OCI-M1 (cell line): ENCODE measurements at places on chromosomes 16 and 17.
A peak's percentile ranks its signal among the peaks of the same experiment; 100 is the strongest.

GRCh38 chr17:27878776-27879562 is 14.2 kb downstream of the LYRM9 start:
- no peak for DNase-seq

- no peak for DNase-seq
Observed at GRCh38 chr17:29461483-29462206, 71.5 kb downstream of the TAOK1 start.

GRCh38 chr16:23999663-24000062 is 163.9 kb downstream of the PRKCB start:
- DNase-seq, result no peak

DNA sequence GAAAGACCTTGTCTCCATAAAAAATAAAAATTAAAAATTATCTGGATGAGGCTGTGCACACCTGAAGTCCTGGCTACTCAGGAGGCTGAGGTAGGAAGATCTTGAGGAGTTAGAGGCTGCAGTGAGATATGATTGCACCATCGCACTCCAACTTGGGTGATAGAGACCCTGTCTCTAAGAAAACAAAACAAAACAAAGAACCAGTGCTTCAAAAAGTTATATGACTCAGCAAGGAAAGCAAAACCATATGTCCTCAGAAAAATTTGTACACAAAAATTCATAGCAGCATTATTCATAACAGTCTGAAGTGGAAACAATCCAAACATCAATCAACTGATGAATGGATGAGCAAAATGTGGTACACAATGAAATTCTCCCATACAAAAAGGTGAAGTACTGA is 48.9 kb downstream of the SLFN5 start:
- no peak for DNase-seq

GRCh38 chr16:5034167-5034523 is 410 bp upstream of the NAGPA start:
- no peak for DNase-seq

GRCh38 chr17:37170881-37171425 is 204.8 kb upstream of the C17orf78 start:
- DNase-seq, result no peak

GRCh38 chr17:1010586-1010985 is 13.7 kb downstream of the TIMM22 start:
- DNase-seq, result no peak

- DNase-seq, result no peak
Observed at GRCh38 chr17:49618028-49618611, 42.4 kb downstream of the NXPH3 start.

- DNase-seq, result no peak
Observed at GRCh38 chr16:57823836-57824235, 21.5 kb upstream of the KIFC3 start.

- DNase-seq, result no peak
Observed at GRCh38 chr16:4087099-4087885, 28.9 kb downstream of the ADCY9 start.

- DNase-seq, result no peak
Observed at GRCh38 chr17:58513267-58513964, 1.0 kb downstream of the MTMR4 start.

DNA sequence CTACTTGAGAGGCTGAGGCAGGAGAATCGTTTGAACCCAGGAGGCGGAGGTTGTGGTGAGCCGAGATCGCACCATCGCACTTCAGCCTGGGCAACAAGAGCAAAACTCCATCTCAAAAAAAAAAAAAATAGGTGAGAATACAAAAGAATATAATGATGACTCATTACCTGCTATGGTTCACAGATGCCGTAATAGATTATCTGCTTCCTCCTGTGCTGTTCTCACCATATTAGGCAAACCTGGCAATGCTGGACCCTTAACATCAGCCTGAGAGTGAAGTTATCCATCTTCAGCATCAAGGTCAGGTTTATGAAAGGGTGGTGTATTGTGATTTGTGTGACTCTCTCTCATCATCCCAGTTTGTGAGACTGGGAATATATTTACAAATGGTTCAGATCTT is 271.3 kb upstream of the CPHXL start:
- no peak for DNase-seq

GRCh38 chr16:31277659-31278260 is 18.0 kb downstream of the ITGAM start:
- no peak for DNase-seq

DNA sequence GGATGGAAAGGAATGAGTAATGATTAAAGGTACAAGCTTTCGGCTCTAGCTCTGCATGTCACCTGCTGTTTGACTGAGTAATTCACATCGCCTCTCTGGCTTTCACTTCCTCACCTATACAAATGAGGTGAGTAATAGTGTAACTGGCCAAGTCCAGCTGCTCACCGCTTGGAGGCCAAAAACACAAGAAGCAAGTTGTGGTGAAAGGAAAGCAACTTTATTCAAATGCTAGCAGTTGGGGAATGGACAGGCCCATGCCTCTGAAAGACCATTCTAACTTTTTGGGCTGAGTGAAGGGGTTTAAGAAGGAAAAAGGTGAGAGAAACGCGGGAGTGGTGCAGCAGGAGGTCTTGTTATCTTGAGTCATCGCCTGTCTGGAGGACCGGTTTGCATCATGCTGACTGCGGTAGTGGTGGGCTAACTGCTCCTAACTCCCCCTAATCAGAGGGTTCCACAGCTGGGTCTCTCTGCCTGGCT is 45.7 kb upstream of the CSNK2A2 start:
- DNase-seq, result peak; percentile 31

DNA sequence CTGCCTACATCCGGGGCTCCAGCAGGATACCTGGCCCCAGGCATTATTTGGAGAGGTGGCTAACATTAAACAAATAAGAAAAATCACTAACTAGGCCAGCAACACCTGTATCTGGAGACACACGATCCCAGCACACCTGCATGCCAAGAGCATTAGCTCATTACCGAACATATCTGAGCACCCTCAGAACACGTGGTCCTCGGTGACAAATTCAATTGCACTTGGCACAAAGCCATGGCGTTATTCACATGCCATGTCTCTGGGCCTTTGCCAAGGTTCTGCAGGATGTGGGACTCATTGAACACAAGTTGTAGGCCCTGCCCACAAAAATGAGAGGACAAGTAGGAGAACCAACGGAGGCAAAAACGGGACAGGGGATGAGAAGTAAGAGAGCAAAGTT is 552.3 kb downstream of the TOX3 start:
- DNase-seq, result no peak

DNA sequence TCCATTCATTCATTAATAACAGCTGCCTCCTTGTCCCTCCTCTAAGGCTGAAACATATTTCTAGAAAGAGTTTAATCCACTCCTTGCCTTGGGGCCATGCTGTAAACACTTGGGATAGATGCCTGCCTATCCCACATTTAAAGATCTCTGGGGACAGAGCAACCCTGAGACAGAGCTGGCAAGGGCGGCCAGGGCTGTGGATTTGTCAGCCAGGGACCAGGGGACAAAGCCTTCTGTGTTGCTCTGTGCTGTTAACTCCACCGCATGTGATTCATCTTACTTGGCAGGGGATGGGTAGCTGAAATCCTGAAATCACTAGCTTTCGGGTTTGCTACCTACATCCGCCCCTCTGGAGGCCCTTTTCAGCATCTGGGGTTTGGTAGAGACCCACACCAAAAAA is 392.9 kb downstream of the SLC39A11 start:
- no peak for DNase-seq

DNA sequence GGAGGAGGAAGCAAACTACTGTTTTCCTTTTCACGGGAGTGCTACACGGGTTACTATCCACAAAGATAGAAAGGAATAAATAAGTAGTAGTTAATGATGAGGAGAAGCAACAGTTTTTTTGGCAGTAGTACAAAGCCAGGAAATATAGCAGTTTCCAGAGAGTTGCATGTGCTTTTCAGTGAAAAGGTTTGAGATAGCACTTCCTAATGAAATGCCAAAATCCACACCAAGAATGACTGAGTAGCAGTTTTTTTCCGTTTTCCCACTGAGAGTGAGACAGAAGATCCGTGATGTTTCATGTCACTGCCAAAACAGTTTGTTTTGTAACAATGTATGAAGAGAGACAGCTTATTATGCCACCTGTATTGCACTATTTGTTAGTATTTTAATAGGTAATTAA is 129.1 kb downstream of the STX8 start:
- no peak for DNase-seq

DNA sequence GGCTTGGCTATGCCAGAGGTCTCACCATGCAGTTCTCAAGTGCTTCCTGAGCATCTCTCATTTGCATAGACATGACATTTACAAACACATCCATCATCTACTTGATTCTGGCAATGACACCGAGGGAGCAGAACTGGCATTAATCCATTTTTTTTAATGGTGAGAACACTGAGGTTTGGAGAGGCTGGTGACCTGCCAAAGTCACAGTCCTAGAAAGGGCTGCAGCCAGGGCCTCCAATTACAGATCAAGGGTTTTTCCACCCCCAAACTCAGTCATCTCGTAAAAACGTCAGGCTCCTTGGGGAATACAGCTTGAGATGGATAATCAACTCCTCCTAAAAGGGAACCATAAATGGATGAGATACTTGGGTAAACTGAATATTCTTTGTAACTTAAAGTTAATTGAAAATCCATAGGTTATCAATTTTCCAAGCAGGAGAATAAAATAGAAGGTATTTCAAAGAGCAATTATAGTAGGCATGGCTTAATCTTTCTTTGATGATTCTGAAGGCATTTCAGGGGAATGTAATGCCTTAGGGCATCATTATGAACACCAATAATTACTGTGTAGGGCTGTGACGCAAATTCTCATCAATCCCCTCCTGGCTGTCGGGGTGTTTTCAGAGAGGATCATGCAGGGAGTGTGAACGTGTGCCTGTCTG is 9.4 kb upstream of the MEOX1 start:
- DNase-seq, result no peak

DNA sequence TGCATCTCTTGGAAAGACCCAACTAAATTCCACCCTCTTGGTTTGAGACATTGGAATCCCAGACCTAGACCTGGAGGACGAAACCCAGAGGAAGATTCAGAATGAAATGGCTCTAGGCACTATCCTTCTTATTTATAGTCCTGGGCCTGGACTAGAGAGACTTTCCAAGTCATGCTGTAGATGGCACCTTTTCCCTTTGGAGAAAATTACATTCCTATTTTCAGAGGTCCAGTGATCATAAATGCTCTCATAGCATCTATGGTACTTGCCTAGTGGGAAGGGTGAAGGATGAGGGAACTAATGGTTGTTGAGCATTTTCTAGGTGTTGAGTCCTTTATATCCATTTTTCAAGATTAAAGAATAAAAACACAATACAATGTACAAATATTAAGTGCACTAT is 37.1 kb downstream of the SPACA3 start:
- no peak for DNase-seq

GRCh38 chr17:74860229-74860871 is 665 bp upstream of the GRIN2C start:
- DNase-seq, result no peak
